ENCODE measurements at places on chromosomes 7 and 10.

- no peak for DNase-seq
These were observed 1194.4 kb upstream of the SORCS1 start for GRCh38 chr10:108358912-108359311.

- DNase-seq, result no peak
These were observed 95.6 kb upstream of the KIF5B start for GRCh38 chr10:32151871-32152270.

GRCh38 chr10:59072038-59072437 is 104.4 kb upstream of the PHYHIPL start:
- no peak for DNase-seq

DNA sequence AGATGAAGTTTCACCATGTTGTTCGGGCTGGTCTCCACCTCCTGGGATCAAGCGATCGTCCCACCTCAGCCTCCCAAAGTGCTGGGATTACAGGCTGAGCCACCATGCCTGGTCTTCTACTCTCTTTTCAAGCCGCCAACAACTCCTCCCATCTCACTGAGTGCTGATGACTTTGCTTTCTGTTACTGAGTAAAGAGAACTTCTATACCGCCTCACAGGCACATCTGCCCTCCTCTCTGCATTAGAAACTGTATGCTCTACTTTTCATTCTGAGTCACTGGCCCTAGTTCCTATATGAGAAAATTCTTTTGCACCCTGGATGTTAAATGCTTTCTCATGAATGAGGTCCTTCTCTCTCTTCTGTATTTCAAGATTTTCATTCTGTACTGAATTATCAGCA is 2.2 kb upstream of the ZNF239 start:
- no peak for DNase-seq

- DNase-seq, result no peak
These were observed 671 bp upstream of the PAPSS2 start for GRCh38 chr10:87658858-87659555.

GRCh38 chr7:2941216-2941859 is 97.2 kb upstream of the GNA12 start:
- DNase-seq, result no peak

- DNase-seq, result no peak
These were observed 254.7 kb upstream of the NFE2L3 start for GRCh38 chr7:25897261-25897782.

GRCh38 chr10:62072901-62073300 is 171.4 kb downstream of the ARID5B start:
- DNase-seq, result no peak

- no peak for DNase-seq
These were observed 120.8 kb downstream of the PTPN20 start for GRCh38 chr10:47031901-47032465.

DNA sequence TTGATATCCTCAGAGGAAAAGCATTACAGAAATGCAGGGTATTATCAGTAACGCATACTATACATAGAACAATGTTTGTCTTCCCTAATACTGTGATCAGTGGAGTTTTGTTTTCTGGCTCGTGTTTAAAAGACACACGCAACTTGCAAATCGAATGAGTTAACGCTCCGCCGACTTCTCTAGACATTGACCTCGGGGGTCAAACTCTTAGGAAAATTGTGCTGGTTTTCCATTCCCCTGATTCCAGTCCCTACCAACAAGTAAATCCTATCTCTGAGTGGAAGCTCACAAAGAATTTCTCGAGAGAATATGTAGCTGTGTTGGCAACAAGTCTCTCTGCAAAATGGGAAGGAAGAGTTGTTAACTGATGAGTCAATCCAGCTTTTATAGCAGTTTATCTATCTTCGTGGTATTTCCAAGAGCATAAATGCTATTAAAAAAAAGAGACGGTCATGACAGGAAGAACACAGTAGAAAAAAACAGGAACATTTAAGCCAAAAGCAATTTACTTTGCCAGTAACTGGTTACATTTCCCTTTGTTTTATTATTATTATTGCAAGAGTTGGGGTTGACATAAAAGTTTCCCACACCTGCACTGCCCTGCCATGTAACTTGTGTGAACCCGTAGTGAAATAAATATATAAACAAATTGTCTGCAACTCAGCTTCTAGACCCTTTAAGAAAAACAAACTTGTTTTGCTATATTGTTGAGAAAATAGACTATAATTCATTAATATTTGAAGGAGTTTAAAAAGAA is 144.4 kb downstream of the ARID5B start:
- DNase-seq, result no peak

DNA sequence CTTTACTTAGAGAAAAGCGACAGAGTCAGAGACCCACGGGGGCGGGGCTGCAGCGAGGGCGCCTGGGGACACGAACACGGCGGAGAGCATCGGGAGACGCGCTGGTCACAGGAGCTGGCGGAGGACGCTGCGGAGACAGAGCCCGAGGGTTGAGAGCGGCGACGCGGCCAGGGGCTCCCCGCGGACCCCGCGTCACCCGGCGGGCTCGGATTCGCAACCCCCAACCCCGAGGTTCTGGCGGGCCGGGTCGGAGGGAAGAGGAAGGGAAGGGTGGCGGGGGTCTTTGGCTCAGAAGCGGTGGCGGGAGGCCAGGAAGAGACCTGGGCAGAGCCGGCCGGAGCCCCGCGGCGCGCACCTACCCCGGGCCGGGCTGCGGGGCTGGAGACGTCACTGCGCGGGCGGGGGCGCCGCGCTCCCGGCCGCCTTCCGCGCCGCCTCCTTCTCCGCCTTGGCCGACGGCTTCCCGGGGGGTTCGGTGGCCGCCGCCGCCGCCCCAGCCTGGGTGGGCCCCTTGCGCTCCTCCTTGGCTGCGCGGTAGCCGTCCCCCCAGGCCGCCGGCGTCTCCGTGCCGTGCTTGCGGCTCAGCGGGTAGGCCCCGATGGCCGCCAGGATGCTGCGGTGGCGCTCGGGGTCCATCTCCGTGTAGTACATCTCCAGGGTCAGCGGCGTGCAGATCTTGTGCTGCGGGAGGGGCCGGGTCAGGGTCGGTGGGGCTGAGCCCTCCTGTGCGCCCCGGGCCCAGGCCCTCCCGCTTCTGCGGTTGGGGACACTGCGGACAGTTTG is 11.1 kb downstream of the CALY start:
- no peak for DNase-seq

- no peak for DNase-seq
These were observed 53.0 kb downstream of the TPK1 start for GRCh38 chr7:144782883-144783282.

- no peak for DNase-seq
These were observed 1.9 kb downstream of the NKX1-2 start for GRCh38 chr10:124447751-124448466.

- DNase-seq, result no peak
These were observed 834.9 kb downstream of the GRID1 start for GRCh38 chr10:85531706-85532105.

DNA sequence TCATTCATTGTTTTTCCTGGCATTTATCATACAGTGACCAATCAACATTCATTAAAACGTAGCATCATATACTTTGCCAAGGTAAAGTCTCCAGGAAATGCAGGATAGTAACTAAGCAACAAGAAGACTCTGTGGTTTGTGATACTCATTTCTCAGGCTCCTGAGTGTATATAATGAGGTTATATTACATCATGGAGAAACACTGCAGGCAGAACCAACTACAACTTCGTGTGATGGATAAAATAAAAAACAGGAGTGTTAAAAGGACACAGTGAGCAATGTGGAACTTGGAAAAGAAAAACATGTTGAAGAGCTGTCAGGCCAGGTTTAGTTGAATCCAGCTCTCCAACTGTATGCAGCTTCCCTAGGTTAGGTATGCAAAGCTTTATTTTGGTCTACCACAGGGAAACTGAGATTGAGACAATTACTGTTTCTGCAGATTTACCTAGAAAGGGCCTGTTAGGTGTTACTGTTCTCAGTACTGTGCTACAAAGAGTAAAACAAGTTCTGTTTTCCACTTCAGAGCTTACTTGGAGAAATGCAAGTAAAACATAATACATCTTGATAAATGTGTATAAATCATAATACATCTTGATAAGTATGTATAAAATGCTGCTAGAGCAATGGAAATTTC is 7.8 kb upstream of the CCNY start:
- DNase-seq, result no peak

GRCh38 chr10:69061305-69062161 is 26.4 kb upstream of the SRGN start:
- no peak for DNase-seq

DNA sequence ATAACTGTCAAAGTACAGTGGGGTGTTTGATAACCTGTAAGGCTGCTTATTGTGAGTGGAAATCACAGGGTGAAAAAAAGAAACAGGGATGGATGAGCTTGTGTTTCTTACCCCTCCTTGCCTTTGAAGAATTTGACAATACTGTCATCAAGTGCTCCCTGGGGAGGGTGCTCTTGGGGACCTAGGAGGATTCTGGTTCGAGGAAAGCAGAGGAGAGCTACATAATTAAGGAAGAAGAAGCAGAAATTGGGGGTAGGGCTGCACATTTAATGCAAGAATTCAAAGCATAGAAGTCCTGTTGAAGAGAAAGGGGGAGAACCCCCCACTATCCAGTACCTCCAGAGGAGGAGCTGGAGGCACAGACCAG is 208.1 kb upstream of the PHYHIPL start:
- DNase-seq, result no peak

DNA sequence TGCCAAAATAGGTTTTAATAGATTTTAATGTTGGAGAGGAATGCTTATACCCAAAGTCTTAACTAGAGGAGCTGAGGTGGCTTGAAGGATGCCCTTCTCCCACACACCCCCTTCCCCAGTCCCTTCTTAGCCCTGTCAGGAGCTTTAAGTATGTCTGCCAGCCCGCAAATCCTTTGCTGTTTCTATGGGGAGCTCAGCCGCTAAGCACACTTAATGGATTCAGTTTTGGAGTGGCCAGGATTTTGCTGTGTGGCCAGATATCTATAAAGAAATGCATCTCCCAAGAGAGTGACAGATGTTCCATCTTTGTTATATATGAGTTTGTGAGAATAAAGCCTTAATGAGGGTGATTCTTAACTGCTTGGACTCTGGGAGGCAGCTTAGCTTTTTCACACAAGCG is 152.9 kb upstream of the ZNF32 start:
- no peak for DNase-seq

- DNase-seq, result no peak
These were observed 655.1 kb downstream of the INHBA start for GRCh38 chr7:41047789-41048191.

GRCh38 chr10:131872827-131873375 is 27.9 kb upstream of the PPP2R2D start:
- DNase-seq, result no peak

- DNase-seq, result no peak
These were observed 207.0 kb upstream of the PPP2R2D start for GRCh38 chr10:131693766-131694165.

DNA sequence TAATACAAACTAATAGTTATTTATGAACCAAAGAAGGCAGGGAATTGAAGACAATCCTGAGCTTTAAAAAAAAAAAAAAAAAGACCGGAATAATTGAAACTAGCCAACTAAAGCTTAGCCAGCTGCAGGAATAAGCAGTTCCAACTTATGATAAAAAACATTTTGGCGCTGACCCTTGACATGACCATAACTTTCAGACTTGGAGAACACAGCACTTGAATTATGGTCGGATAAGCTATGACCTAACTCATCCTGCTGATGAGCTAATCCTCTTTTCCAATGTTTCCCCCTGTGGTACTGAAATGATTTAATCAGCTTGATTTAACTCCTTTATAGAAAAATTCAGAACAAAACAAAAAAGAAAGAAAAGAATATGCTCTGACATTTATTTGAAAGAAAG is 181.8 kb downstream of the DGKB start:
- DNase-seq, result no peak

- no peak for DNase-seq
These were observed 50.6 kb downstream of the VPS41 start for GRCh38 chr7:38858259-38858884.

DNA sequence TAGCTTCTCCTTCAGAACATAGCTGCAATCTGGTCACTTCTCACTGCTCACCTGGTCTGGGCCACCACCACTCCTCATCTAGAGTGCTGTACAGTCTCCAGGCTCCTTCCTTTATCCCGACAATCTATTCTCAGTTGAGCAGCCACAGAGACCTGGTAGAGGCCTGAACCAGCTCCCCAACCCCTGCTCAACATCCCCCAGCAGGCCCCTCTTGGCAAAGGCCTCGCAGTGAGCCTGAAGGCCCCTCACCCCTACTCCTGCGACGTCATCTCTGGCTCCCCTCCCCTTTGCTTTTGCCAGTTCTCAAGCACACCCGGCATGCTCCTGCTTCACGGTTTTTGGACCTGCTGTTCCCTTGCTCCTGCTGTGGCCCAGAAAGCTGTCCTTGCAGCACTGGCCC is 113.9 kb downstream of the ARHGAP22 start:
- DNase-seq, result no peak

- DNase-seq, result no peak
These were observed 1.4 kb downstream of the BAIAP2L1 start for GRCh38 chr7:98399462-98399861.

GRCh38 chr7:106450716-106451115 is 165.9 kb upstream of the NAMPT start:
- DNase-seq, result no peak

- DNase-seq, result no peak
These were observed 167.9 kb upstream of the ZMIZ1 start for GRCh38 chr10:78900715-78901430.

DNA sequence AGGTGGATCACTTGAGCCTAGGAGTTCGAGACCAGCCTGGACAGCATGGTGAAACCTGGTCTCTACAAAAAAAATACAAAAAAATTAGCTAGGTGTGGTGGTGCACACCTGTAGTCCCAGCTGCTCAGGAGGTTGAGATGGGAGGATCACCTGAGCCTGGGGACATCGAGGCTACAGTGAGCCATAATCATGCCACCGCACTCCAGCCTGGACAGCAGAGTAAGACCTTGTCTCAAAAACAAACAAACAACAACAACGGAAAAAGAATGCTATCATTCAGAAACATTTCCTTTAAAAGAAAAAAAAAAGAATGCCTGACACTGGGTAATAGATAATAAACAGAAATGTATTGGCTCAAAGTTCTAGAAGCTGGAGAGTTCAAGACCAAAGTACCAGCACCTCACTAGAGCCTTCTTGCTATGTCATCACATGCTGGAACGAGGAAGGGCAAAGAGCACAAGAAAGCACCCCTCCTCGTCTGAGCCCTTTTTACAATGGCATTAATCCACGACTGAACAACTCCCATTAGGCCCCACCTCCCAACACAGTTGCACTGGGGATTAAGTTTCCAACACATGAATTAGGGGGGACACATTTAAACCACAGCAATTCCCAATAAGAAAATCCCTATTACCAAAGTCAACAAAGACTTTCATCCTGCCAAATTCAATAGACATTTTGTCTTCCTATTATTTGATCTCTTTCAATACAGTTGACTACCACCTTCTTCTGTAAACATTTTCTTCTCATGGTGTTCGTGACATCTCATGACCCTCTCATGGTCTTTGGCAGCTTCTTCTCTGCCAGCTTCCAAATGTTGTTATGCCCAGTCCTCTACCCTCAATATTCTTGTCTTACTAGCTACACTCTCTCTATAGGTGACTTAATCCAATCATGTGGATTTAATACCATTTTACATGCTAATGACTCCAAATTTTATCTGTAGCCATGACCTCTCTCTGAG is 20.0 kb downstream of the AKR1D1 start:
- DNase-seq, result no peak

DNA sequence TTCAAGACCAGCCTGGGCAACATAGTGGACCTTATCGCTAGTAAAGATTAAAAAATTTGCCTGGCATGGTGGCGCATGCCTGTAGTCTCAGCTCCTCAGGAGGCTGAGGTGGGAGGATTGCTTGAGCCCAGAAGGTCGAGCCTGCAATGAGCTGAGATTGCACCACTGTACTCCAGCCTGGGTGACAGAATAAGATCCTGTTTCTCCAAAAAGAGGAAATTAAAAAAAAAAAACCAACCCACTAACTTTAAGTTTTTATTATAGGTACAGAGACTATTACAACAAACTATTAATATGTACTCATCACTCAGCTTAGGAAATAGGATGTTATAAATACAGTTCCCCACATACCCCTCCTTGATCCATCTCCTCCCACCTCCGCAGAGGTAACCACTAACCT is 30.2 kb downstream of the DHTKD1 start:
- no peak for DNase-seq
